ENCODE measurements at places on chromosomes 6 and 20. TPM values are rescaled to one million over a fixed set of nuclear protein-coding genes. Genes with fewer than 3 reads are reported as not detected.
A peak's percentile ranks its signal among the peaks of the same experiment; 100 is the strongest.

- no peak for DNase-seq
These were observed 20.1 kb downstream of the NT5E start for GRCh38 chr6:85470023-85470410.

DNA sequence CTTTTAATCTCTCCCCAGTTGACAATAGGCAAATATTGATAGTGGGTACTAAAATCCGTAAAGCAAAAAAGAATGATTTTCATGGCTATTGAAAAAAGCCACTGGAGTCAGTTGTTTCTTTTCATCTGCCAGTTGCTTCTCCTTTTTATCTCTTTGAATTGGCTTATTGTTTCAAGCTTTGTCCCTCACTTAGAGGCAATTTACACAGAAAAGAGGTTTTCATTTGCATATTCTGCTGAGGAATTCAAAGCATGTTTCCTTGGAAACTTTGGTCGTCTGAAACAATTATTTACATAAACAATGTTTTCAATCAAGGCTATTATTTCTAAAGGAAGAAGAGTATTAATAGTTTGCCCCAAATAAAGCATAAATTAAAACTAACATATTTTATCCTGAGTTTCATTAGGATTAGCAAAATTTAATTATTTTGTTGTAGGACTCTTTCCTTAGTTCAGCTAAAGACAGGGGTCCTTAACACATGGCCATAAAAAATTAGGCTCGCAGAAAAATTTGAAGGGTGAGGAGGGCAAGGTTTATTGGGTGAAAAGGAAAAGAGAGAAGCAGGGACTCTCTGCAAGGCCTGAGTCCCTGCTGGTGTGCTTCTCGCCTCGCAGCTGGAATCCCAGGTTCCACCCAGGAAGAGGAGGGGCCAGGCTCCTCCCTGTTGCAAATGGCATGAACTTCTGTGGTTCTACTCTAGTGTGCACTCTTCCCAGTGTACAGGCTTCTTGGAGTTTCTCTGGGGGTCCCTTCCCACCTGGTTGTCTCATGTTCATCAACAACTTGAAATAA is 138.8 kb upstream of the LAMA2 start:
- DNase-seq = no peak

GRCh38 chr20:63606686-63607085 is 20.2 kb downstream of the GMEB2 start:
- no peak for DNase-seq

DNA sequence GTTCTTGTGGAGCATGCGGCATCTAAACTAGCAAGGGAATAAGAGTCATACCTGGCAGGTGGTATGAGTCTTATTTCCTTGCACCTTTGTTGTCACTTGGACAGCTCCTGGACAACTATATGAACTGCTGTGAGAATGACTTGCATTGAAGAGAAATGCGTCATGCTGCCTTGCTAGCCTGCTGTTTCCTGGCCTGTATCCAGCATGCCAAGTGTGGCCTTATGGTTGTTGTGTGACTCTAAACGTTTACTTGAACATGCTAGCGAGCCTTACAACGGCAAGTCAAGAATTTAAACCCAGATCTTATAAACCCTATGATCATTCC is 90.4 kb downstream of the CEP162 start:
- DNase-seq = no peak

DNA sequence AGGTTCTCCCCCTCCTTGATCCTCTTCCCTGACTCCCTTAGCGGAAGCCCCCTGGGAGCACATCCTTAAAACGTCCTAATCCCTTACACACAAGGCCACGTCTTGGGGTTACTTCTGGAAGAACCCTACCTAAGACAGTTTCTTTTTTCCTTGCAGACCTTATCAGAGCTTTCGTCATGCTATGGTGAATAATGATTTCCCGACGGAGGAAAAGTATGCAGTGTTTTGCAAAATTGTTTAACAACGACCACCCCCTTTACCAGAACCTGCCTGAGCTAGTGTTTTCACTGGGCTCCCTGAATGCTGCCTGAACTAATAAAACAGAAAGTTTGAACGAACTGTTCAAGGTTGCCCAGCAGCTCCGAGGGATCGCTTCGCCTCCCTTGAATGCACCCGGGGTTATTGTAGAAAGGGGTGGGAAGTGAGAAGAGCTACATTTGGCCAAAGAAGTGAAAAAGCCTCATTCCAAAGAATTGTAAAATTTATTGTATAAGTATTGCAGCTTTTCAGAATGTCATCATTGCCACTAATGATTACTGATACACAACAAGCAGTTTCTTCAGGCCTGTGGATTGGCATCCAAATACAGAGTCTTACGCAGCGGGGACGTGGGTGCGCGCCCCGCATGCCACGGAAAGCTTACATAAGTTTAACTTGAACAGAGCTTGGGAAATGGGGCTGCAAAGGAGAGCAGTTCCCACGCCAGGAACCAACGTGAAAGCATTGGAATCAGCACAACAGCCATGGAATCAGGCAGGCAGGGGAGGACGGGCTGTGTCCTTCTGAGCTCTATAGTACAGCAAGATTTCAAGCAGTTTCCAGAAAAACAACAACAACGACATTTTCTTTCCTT is 27.9 kb upstream of the ZBP1 start:
- no peak for DNase-seq

GRCh38 chr6:122832459-122832858 is 43.4 kb downstream of the SMPDL3A start:
- no peak for DNase-seq

- no peak for DNase-seq
These were observed 136.8 kb upstream of the RNF24 start for GRCh38 chr20:4151991-4152695.

DNA sequence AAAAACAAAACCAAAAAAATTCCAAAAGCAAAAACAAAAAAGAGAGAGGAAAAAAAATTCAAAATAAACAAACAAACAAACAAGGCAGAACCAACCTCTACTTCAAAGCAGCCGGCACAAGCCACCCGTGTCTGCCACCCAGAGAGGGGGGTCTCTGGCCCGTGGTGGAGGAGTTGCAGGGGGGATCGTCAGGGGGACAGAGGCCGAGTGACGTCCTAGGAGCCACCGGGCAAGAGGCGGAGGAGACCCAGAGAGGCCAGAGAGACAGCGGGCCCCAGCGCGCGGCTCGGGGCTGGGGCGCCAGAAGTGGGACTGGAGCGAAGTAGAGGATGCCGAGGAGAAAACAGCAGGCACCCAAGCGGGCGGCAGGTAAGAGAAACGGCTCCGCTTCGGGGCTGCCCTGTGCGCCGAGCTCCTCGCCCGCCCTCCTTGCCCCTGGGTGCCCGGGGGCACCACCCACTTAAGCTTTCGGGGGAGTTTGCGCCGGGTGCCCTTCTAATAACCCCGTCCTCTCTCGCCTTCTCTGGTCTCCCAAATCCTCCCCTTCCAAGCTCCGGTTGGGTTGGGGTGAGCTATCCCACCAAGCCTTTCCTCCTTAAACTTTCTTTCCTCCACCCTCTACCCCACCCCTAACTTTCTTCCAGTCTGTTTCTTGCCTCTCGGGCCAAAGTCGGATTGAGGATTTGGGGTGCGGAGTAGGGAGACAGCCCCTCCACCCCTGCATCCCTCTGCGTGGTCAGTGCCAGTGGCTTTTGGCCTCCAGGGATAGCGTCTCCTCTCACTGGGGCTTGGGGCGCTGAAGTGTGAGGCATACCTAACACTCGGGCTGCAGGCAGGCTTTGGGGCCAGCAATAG is 1.0 kb downstream of the TSHZ2 start:
- DNase-seq = no peak

DNA sequence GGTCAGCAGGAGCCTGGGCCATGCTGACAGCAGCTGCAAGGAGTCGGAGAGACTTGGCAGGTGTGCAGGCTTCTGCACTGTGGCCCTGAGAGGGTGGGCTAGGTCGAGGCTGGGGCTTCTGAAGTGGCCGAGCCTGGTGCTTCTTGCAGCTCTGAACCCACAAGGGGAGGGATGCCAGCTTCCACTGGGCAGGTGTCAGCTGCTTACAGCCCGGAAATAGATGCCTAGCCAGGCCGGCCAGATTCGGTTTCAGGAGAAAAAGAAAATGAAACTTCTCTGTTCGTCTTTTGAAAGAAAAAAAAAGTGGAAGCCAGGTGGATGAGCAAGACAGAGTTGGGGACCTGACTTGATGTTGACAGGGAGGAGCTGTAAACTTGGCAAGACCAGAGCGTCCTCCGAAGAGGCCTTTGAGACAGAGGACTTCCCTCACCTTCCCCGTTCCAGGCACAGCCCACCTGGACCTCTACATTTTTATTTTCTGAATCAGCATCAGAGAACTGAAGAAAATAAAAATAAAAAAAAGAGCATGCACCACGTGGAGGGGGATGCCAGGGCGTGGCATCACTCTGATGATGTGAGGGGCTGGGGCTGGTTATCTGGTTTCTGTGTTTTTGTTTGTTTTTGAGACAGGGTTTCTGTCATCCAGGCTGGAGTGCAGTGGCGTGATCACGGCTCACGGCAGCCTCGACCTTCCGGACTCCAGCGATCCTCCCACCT is at the start of gene ZBP1:
Gene ZBP1, minus strand, starts transcription at position 153 of the 717 bp plus-strand sequence. Its CDS starts 131 bp downstream, at position 22.
- peak; percentile 88 for DNase-seq

GRCh38 chr6:135577059-135577538 is 79.6 kb upstream of the AHI1 start:
- no peak for DNase-seq

DNA sequence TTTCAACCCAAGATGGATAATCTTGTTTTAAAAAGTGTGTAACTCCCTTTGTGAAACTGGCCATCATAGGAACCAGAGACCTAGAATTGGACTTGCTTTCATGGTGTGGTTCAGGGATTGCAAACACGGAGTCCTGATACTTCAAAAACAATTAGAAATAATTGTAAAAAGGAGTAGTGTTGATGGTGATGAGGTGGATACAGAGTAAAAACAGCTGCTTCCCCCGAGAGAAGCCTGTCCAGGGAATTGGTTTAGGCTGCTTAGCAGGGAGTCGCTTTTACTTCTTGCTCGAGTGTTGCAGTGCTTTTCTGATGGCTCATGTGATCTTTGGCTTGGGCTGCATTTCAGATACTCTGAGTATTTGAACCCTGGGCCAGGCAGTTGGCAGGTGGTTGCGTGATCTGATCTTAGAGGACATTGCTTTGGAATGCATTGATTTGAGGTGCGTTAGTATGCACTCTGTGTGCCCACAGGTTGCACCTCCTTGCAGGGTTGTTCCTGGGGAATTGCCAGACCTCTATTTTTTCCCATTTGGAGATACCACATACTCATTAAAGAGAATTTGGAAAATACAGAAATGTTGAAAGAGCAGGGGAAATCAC is 19.5 kb downstream of the KIF3B start:
- no peak for DNase-seq

GRCh38 chr20:35547329-35547728 is 5.5 kb downstream of the ERGIC3 start:
- no peak for DNase-seq

DNA sequence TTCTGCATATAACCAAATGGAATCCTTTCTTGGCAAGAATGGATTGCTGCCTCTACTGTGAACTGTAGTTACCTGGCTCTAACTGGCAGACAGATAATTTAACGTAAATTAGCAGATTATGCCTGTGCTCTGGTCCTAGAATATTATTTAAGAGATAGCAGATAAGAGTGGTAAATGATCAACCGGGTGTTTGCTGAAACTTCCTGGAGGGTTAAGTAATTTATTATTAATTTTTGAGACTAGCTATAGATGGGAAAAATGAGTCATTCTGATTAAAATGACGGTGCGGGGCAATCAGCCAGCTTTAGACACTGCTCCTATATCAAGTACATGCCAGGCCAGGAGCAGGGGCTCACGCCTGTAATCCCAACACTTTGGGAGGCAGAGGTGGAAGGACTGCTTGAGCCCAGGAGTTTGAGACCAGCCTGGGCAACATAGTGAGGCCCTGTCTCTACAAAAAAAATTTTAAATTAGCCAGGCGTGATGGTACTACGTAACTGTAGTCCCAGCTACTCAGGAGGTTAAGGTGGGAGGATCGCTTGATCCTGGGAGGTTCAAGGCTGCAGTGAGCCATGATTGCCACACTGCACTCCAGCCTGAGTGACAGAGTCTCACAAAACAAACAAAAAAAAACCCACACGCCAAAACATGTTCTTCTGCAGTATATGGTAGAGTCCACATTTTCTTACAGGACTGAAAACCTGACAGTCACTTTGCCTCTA is 22.6 kb downstream of the B4GALT5 start:
- no peak for DNase-seq

- DNase-seq = no peak
These were observed 10.3 kb downstream of the MTO1 start for GRCh38 chr6:73471686-73472290.

DNA sequence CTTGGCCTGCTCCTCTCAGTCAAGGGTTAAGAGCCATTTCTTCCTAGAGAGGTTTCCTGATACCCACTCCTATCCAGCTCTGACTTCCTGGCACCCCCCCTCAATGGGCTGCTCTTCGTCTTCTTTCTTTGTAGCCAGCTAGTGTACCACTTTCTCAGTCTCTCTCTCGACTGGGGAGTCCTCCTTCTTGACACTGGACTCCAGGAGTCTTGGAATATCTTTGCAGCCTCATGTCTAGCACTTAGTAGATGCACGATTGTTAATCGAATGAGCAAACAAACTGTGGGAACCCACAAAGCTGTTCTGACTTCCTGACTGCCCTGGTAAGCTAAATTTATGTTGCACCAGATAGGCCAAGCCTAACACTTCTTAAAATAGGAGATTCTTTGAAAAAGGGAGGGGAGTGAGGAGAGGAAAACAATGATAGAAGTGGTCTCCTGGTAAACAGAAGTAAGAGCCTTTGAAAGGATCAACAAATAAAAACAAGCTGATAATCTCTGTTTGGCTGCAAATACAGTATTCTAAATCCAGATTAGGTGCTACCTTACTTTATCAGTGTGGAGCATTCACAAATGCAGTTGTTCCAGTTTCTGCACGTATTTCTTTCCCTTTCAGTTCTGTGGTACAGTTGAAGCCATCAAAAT is 160.1 kb upstream of the CITED2 start:
- DNase-seq = peak; percentile 56

- DNase-seq = no peak
These were observed 203.6 kb upstream of the TBX18 start for GRCh38 chr6:84967965-84968364.

- no peak for DNase-seq
These were observed 26.2 kb downstream of the RRAGD start for GRCh38 chr6:89385846-89386245.

GRCh38 chr6:26594730-26595632 is 1.8 kb upstream of the ABT1 start:
- peak; percentile 53 for DNase-seq

DNA sequence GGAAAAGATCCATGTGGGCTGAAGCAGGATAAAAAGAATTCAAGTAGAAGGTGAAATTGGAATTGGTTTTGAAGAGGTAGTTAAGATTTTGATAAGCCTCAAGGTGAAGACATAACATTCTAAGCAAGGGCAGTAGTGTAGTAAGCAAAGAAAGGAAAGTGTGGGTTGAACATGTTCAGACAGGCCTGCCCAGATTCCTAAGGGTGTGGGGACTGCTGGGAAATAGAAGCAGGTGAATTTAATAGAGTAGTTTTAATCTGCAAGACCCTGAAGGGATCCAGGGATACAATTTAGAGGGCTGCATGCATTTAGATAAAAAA is 19.1 kb downstream of the TAB2 start:
- DNase-seq = no peak

Gene RNF144B
- total RNA-seq = 1.6 TPM

Gene HUS1B
- 1.9 TPM for total RNA-seq

Gene GRIK2
- not detected for total RNA-seq

Gene ENPP1
- total RNA-seq = 0.47 TPM

Gene LGSN
- total RNA-seq = 0.18 TPM

Gene CALHM4
- not detected for total RNA-seq

Gene NKX2-2
- total RNA-seq = not detected
